AG08396 (cell line): ENCODE measurements at places on chromosomes 12 and 14.

GRCh38 chr12:23197266-23197665 lies 572.3 kb downstream of the ETNK1 start:
- DNase-seq: no peak

DNA sequence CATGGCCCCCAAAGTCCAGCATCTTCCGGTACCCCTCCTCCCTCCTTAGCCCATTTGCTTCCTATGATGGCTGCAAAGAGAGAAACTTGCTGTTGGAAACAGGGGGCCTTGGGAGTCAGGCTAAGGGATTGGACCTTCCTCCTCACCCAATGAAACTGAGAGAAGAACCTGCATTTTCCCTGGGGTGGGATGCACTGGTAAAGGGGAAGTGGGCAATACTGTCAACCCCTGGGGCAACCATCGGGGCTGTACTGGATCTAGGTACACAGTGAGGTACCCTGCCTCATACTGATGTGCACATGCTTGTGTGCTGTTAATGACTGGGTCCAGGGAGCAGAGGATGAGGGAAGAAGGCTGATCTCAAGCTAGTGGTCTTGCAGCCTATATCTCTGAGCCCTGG lies 11.0 kb upstream of the JPH4 start:
- DNase-seq: no peak

- no peak for DNase-seq
Measured at GRCh38 chr12:131001493-131001892, 47.8 kb downstream of the ADGRD1 start.

DNA sequence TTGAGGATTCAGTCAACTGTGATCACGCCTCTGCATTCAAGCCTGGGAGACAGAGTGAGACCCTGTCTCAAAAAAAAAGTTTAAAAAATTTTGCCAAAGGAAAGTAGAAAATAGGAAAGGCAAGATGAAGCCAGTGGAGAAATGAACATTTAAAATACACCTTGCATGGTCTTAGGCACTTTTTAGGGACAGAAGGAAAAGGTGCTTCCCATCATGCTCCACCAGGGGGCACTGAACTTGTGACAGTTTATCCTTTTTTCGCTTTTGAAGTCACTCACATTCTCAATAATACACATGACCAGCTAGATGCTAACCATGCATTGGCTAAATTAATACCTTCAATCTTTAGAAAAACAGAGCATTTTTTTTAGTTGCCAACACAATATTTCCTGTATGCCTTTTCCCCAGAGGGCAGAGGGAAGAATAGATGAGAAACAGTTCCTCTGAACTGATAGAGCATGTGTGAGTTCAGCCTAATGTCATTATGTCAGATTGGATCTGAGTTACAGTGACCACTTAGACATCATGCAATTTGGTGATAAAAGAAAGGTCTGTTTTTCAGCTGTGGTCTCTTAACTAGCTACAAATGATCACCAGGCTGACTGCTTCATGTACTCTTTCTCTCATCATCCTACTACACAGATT lies 221.8 kb upstream of the SSTR1 start:
- peak; percentile 12 for DNase-seq

- DNase-seq: no peak
Measured at GRCh38 chr14:104134061-104134965, 4.1 kb upstream of the KIF26A start.

GRCh38 chr12:104137001-104137901 lies 759 bp downstream of the NFYB start:
- DNase-seq: peak; percentile 49

DNA sequence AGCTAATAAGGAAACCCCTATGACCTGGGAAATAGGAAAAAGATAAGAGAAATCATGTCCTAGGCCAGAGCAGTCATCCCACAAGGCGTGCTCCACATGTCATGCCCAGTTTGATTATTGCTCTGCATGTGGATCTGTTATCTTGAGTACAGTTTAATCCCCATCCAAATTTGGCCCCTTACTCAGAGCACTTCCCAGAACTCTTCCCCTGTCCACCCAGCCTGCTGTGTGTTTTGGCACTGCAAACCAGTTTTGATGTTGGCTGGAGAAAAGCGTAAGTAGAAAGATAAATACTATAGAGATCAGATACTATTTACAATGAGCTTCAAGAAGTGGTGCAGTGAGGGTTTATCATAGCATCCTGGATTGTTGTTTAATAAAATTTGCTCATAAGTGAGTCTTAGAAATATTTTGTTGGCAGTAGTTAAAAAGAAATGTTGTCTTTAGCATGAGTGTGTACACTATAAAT lies 83.8 kb downstream of the PTPRB start:
- DNase-seq: no peak

- DNase-seq: peak; percentile 8
Measured at GRCh38 chr14:65496178-65496993, 83.9 kb downstream of the FUT8 start.

GRCh38 chr14:66099451-66099850 lies 386.7 kb upstream of the CCDC196 start:
- DNase-seq: no peak

DNA sequence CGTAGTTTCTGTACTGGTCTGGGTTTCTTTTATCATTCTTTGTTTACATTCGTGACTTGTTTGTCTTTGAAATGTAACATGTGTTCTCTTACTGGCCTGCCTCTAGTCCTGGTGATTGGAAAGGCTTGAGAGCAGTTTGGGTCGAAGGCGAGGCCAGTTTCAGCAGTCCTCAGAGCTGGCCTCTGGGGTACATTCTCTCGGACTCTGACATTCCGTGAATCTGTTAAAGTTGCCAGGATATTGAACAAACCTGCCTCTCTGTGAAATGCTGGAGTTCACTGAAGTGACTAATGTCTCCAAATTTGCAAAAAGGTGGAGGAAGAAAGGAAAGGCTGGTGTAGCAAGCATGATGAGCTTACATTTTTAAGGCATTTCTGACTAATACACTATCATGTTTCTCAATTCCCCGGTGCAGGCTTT lies 1.5 kb downstream of the PLEKHA5 start:
- DNase-seq: peak; percentile 63

GRCh38 chr14:50667996-50668825 lies at the start of gene SAV1:
Gene SAV1 (minus strand): TSS chr14:50668306. CDS start chr14:50667967, 339 bp downstream.
- peak; percentile 83 for DNase-seq

- peak; percentile 34 for DNase-seq
Measured at GRCh38 chr12:112303004-112303403, 79.2 kb downstream of the HECTD4 start.

GRCh38 chr12:104486943-104487819 lies 30.4 kb downstream of the CHST11 start:
- DNase-seq: no peak

DNA sequence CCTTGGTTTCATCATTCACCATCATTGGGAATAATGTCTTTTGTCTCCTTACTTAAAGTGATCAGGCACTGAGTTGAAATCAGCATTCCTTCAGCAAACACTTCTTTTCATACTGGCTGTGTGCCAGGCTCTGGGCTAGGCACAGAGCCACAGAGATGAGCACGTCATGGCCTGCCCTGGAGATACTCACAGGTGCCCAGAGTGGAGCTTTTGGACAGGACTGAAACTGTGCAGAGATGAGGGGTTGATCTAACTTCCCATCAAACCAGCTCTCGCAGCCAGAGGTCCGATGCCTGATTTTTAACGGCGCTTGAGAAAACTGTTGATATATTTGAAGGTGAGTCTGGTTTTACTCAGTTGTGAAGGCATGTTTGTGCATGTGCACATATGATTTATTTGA lies 43.1 kb downstream of the CACNA1C start:
- no peak for DNase-seq

DNA sequence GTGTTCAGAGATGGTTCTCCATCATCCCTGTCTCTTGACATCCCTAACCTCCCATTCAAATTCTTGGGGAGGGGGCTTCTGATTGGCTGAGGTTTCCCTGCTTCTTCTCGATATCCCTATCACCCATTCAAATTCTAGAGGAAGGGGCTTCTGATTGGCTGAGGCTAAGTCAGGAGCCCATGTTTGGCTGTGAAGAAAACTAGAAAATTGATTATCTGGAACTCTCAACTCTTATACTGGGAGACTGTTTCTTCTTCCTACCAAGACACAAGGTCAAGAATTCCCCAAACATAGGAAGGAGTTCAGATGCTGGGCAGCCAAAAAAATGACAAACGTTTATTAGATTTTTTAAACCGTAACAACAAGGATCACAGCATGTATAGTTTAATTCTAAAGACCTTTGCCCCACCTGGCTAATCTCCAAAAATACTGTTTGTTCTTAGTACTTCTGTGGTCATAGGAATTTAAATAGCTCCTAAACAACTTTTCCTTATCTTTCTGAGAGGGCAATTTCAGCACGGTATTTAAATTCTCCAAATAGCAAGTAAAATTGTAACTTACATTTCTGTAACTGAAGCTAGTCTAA lies 26.4 kb downstream of the SPIC start:
- DNase-seq: no peak

- DNase-seq: no peak
Measured at GRCh38 chr12:132043216-132043615, 93.5 kb downstream of the EP400 start.

GRCh38 chr12:89185181-89185580 lies 167.1 kb downstream of the DUSP6 start:
- no peak for DNase-seq
